PC-9 (cell line): ENCODE measurements at places on chromosomes 16 and 17.

DNA sequence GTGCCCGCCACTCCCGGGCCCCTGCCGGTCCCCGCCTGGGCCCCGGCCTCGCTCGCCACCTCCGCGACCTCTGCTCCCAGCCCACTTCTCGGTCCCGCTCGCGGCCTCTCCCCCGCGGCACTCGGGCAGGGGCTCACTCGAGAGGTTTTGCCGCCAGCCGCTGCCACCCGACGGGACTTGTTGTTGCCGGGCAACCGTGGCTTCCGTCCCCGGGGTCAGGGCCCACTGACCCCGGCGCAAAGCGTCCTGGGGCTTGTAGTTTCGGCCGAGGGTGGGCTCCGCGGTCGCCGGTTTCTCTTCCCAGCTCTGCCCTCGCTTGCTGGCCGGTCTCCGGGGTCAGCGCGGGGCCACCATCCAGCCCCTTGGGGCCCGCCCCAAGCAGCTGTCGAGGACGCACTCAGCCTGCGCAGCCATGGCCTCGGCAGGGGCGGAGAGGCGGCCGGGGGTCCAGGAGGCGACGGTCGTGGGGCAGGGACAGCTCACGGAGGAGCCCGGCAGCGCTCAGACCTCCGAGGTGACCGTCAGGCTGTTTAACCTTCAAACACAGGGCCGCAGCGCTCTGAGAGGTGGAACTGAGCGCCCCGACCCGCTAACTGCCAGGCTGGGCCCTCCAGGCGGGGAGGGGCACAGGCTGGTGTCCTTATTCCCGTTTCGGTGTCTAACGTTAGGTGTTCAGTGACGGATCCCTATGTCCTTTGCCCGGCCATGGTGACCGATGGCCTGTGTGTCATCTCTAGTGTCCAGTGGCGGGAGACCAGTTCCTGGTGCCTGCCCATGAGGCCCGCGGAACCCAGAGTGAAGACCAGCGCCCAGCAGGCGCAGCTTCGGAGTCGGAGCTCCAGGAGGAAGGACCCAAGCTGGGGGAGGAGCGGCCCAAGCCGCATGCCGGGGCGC is at the start of the genes C16orf86 and ENKD1:
C16orf86 (plus strand) TSS at position 256 of the 894 bp plus-strand sequence; CDS start at position 413, 157 bp downstream.
ENKD1 (minus strand) TSS at position 192 of the 894 bp plus-strand sequence. CDS start 308 bp downstream, outside the sequence.
- peak; percentile 32 for DNase-seq

GRCh38 chr17:49216953-49217650 is 6.6 kb downstream of the ABI3 start:
- no peak for DNase-seq

DNA sequence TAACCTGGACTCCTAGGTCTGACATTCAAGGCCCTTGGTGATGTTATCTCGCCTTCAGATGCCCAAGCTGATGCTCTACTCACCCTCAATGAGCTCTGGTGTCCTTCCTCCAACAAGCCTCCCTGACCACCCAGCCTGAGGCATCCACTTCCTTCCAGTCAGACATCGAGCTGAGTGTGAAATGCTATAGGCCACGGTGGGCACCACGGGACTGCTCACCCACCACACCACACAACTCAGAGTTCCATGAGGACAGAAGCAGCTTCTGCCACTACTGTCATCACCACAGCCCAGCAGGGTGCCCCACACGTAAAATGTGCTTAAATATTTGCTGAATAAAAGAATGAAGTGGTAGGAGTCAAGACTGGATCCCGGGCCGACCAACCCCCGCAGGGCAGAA is 12.0 kb downstream of the CREBBP start:
- no peak for DNase-seq

- DNase-seq = no peak
These were observed 259.0 kb downstream of the XYLT1 start for GRCh38 chr16:17211797-17212196.
